Thoracic aorta (tissue), 2 donors: ENCODE measurements at places on chromosomes 2 and 18.

GRCh38 chr2:121498731-121499130 lies 31.9 kb upstream of the RNU4ATAC start:
- DNase-seq: no peak

- DNase-seq: no peak
Measured at GRCh38 chr2:175207741-175208438, 26.4 kb upstream of the ATP5MC3 start.

DNA sequence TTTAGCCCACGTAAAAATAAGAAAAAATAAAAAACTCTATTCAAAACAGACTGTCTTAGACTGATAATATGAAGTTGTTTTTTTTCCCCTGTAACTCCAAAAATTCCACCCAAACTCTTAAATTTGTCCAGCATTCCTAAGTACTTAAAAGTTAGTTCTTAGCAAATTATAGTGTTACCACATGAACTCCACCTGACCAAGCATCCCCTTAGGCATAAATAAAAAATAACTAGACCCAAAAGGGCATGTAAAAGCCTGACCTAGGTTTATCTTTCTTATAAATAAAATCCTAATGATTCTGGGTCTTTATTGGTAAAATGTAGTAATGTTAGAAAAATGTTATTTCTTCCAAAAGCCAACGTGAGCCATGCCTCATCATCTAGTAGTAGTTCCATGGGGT lies 54.3 kb downstream of the TTC21B start:
- DNase-seq: no peak

DNA sequence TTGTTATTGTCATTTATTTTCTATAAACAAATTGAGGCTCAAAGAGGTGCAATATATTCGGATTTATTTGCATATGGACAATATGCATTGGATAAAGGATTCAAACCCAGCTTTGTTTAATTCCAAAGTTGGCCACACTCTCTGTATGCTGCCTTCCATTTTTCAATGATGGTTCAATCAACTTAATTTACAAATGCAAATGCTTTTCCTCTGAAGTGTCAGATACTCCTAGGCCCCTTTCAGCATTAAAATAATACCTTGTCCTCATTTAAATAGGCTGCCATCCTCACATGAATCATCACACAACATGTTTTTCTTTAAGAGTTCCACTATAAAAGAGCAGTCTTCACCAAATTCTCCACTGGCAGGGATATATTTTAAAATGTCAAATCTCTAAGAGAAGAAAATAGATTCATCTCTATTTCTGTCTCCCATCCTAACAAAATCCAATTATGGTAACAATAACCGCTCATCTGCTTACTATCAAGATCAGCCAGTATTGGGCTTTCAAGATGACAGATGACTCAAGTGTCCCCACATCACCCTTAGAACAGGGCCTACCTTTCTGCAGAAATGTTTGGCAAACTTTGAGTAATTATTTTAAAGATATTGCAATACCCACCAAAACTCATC lies 114.8 kb downstream of the SCG2 start:
- no peak for DNase-seq

DNA sequence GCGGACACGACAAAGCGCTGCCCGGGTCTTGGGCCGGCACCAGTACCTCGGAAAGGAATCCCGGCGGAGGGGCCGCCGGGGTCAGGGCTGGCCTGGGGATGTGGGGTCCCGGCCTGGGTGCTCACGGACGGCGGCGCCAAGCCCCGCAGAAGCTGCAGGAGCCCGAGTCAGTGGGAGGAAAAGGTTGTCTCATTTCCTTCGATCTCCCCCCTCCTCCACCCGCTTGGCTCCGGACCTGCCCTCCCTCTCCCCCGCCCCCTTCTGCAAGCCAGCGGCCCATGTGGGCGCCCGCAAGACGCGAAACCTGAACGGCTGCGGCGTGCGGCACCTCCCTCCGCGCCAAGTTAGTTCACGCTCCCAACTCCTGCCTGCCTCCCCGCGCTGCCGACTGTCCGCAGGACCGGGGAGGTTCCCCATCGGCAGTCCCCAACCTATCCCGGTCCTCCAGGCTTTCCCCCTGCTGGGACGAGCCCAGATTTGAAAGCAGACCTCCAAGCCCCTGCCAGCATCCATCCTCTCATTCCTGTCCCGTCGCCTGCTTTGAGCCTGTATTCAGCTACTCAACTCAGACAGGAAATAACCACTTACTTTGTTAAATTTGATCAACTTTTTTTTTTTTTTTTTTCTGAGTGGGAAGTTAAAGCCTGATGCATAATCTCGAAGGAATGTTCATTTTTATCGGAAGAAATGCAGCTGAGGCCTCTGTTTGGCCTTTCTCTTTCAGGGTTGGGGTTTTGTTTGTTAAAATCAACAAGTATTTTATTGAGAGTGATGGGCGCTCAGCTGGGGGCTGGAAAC lies at the start of gene EVA1A:
Gene EVA1A (minus strand): TSS at position 172 of the 798 bp plus-strand sequence. CDS start 42,799 bp downstream, outside the sequence.
- DNase-seq: no peak

DNA sequence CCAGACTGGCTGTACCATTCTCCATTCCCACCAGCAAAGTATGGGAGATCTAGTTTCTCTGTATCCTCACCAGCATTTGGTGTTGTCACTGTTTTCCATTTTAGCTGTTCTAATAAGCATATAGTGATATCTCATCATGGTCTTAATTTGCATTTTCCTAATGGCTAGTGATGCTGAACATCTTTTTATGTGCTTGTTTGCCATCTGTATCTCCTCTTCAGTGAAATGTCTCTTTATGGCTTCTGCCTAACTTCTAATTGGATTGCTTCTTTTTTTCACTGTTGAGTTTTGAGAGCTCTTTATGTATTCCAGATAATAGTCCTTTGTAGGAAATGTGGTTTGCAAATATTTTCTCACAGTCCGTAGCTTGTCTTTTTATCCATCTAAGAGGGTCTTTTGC lies 18.9 kb upstream of the BIN1 start:
- no peak for DNase-seq

- DNase-seq: no peak
Measured at GRCh38 chr2:9800975-9801726, 42.1 kb upstream of the TAF1B start.

DNA sequence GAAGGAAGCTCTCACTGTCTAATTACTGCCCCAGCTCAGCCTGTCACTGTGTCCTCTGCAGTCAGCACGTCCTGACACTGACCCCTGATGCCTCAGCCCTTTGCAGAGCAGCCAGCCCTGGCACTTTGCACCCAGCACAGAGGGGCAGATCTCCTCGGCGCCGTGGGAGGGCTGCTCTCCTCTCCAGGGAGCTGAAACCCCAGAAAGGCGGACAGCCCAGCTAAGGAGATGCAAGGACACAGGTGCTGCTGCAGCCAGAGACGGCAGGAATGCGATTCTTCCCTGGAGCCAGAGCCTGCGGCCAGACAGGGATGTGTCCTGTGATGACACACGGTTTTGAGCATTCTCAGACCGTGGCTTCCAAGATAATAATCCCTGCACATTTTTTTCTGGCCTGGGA lies 34.5 kb upstream of the SIX3 start:
- no peak for DNase-seq

DNA sequence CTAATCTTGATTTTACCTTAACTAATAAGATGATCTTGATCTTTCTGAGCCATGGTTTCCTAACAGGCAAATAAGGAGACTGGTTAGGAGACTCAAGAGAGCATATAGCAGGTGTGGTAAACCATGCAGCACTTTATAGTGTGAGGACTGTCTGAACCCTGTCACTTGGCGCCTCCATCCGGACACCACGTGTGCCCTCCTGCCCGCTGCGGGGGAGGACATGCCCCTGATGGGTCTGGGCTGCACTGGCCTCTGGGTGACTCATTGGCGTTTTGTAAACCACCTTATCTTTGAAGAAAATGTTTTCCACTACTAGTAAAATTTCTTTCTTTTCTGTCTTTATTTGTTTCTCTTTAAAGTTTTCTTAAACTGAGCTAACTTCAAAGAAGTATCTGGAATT lies 131.1 kb downstream of the FMNL2 start:
- DNase-seq: no peak

DNA sequence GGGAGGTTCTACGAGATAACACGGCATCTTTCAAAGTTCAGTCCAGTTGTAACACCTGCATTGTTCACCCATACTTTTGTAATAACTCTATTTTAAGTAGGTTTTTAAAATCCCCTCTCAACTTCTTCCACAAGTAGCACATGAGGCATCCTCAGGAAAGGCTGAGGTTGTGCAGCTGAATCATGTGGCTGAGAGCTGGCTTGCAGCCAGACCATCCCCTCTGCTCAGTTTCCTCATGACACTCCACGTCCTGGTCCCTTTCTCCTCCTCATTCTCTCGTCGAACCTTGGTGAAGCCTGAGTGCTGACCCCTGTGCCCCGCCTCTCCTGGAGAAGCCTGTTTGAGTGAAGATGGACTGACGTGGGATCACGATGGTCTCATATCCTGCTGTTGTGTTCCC lies 42.5 kb downstream of the POU3F3 start:
- no peak for DNase-seq

GRCh38 chr18:2958819-2959298 lies 54.1 kb downstream of the LPIN2 start:
- DNase-seq: no peak

GRCh38 chr2:101149241-101150192 lies 1.7 kb downstream of the TBC1D8 start:
- DNase-seq: no peak

- DNase-seq: no peak
Measured at GRCh38 chr2:190582736-190583506, 48.4 kb upstream of the NEMP2 start.

GRCh38 chr2:64777841-64778240 lies 124.1 kb upstream of the SERTAD2 start:
- DNase-seq: no peak

DNA sequence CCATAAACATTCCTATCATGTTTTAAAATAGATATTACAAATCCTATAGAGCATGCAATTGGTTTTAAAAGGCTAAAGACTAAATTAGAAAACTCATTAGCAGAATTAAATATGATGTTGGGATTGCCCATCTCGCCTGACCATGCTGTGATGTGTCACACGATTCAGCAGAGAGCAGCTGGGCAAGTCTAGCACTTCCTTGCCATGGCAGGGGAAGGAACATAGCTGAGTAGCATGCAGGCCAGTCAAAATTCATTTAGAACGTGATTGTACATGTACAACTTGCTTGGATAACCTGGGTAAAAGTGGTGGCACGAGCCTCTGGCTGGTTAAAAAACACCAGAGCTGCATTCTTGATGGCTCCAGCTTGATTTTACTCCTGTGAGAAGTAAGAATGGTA lies 81.3 kb downstream of the SCN3A start:
- no peak for DNase-seq

DNA sequence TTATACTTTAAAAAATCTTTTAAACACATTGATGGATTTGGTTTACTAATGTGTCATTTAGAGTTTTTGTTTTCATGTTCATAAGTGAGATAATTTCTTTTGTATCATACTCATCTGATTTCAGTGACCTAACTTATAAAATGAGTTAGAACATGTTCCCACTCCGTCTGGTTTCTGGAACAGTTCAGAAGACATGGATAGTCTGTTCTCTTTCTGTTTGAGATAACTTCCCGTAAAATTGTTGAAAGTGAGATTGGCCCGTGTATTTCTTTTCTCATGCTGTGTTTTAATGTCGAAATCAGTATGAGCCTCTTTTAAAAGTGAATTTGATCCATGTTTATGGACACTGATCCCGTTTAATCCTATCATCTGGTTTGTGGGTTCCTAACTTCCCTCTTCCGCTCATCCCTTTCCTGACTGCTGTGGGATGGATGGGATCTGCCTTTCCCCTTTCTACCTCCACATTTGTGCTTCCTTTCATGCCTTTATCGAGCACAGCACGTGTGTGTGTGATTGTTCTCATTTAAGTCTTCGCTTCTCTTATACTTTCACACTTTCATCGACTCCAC lies 78.9 kb downstream of the COPS8 start:
- no peak for DNase-seq

GRCh38 chr2:150705767-150706166 lies 218.3 kb upstream of the RND3 start:
- DNase-seq: no peak

DNA sequence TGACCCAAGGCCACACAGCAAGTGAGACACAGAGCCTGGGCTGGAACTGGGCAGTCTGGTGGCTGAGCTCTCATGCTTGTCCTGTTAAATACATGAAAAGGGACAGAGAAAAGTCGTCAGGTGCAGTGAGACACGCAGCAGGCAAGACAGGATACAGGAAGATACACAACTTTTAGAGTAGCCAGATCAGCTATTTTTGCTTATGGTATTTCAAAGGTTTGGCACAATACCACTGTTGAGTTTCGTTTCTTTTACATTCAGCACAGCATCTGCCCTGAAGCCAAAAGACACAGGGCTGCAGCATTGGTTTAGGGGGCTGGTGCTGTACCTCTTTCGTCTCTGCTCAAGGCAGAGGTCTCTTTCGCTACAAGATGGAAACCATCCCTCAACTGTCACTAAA lies 14.0 kb downstream of the FHL2 start:
- no peak for DNase-seq

- DNase-seq: no peak
Measured at GRCh38 chr18:14974576-14974975, 226.6 kb downstream of the ANKRD30B start.

DNA sequence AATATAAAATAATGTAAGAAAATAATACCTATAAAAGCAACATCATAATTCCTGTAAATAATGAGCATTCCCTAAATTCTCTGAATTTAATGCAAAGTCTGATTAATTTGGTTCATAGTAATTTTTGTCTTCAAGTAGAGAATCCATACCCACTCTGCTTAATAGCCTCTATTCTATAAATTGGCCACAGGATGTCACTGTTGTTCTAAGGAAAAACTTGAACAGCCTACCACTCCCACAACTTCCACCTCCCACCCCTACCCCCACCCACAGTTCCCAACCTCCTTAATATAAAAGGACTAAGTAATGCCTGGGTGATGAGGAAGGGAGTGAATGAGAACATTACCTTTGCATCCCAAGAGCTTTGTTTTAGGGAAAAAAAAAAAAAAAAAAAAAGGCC lies 27.2 kb upstream of the BBS5 start:
- no peak for DNase-seq

DNA sequence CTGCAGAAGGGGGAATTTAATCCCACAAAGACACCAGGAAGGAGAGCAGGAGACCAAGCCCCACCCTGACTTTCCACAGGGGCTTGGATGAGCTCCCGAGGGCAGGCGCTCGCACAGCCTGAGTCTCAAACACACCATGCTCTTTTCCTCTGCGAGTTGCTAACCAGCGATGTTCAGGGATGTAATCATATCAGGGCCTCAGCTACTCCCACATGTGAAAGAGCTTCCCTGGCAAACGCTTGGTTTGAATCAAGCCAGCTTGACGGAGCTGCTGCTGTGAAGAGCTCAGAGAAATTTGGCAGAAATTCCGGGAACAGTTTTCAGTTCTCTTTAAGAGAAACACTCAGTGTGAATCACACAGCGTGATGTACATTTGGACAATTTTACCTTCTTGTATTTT lies 385.8 kb downstream of the GALR1 start:
- DNase-seq: no peak

- DNase-seq: no peak
Measured at GRCh38 chr2:135999899-136000298, 14.5 kb upstream of the DARS1 start.

DNA sequence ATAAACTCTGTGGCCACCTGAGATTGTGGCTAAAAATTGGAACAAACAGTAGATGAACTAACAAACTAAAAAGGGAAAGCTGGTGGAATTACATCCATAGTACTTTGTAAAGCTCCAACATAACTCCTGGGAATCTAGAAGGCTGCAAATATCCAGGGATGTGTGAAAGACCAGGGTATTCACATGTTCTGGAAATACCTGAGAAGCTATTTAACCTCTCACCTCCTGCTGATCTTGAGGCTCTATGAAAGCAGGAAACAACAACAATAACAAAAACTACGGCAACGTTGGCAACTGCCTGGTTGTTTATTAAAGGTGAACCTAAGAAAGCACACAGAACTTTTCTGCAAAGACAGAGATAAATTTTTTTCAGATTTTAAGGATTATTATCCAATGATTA lies 171.3 kb downstream of the CCDC178 start:
- no peak for DNase-seq

- no peak for DNase-seq
Measured at GRCh38 chr2:64114063-64114911, 29.9 kb downstream of the PELI1 start.
